ENCODE measurements at places on chromosomes 1 and 21.

DNA sequence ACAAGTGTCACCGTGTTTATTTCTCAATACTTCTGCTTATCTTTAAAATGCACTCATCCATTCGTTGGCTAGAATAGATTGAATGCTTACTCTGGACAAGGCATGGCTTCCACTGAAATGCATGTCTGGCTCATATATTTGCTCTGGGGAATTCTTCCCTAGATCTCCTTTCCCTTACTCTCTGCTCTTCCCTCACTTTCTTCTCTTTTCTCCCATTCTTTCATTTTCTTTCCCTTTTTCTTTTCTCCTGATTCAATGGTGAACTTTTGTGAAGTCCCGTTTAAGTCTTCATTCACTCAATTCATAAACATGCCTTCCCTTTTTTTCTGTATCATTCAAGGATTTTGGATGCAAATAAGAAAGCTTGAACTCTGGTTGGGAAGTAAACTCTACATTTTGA is 234.5 kb downstream of the DYRK1A start:
- no peak for DNase-seq

GRCh38 chr1:84632673-84633434 is 57.4 kb downstream of the SSX2IP start:
- no peak for DNase-seq

GRCh38 chr1:189662190-189662589 is 815.5 kb downstream of the BRINP3 start:
- no peak for DNase-seq

GRCh38 chr1:101652484-101652883 is 344.2 kb downstream of the OLFM3 start:
- DNase-seq, result no peak

GRCh38 chr1:223363057-223363855 is 720 bp downstream of the SUSD4 start:
- no peak for DNase-seq

GRCh38 chr1:119906927-119907652 is 10.8 kb upstream of the ADAM30 start:
- no peak for DNase-seq

GRCh38 chr1:173360487-173361063 is 116.6 kb upstream of the PRDX6 start:
- no peak for DNase-seq

- DNase-seq, result no peak
These were observed 20.9 kb downstream of the LHX4 start for GRCh38 chr1:180250883-180251509.

DNA sequence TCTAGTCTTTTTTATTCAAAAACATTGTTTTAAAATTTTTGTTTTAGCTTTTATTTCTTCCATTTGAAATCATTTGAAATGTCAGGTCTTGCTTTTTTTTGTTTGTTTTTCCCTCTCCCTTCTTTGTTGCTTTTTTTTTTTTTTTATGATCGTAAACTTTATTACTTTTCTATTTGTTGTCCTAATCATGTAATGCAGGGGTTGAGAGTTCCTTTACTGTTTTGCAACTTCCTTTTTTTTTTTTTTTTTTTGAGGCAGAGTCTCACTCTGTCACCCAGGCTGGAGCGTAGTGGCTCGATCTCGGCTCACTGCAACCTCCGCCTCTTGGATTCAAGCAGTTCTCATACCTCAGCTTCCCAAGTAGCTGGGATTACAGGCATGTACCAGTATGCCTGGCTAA is 24.8 kb downstream of the IVNS1ABP start:
- DNase-seq, result no peak

DNA sequence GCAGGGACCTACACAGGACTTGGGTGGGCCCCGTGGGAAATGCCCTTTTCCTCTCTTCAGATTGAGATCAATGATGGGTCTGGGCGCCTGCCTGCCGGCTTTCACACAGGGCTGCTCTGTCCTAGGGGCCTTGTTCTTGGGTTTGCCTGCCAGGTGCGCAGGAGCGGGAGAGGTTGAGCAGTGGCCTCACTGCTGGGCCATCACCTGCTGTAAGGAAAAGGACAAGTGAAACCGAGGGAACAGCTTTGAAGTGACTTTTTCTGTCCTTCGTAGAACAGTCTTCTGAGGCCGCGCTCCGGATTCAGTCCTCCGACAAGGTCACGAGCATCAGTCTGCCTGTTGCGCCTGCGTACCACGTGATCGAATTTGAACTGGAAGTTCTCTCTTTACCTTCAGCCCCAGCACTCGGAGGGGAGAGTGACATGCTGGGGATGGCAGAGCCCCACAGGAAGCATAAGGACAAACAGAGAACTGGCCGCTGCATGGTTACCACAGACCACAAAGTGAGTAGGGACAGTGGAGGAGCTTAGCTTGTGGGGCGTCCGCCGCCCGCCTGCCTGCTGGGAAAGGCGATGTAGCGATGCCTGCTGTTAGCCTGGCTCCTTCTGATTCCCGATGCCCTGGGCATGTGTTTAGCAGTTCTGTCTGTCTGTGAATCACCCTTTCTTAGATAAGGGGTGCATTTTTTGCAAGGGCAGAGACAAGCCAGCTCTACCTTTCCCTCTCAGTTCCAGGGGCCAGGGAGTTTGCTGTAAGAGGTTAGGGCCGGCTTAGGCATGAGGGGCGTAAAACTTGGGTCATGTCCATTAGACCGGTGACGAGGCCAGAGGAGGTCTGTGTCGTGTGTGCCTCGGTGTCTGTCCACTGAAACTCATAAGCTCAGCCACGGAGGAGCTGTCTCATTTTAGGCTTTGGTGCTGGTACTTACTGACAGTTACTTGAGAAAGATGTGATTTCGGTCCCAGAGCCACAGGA is 19.5 kb upstream of the PWP2 start:
- DNase-seq, result no peak

DNA sequence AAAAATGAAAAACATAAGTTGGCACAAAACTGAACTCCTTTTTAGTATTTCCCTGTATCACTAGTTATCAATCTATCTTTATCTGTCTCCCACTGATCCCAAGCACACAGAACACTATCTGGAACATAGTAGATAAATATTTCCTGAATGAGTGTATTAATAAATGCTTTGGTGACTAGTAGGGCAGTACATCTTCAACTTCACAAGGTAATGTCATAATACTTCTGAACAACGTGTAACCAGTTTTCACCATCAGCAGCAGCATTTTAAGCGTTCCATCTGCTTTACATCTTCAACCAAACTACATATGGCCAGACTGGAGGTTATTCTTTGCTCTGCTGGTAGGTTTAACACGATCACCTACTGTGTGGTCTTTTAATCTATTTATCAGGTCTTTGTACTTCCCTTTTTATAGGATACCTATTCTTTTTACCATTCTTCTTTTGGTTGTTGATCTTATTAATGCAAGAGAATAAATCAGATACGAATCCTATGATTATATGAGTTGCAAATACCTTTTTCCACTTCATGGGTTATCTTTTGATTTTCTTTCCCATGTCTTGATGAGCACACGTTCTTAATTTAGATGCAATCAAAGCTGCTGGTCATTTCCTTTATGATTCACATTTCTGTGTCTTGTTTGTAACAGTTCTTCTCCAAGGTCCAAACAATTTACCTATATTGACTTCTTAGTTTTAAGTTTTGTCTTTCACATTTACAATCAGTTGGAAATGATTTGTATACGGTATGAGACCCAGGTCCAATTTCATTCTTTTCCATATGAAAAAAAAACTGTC is 16.3 kb downstream of the GPBP1L1 start:
- DNase-seq, result no peak

- DNase-seq, result no peak
These were observed 3.2 kb downstream of the SH2D5 start for GRCh38 chr1:20729155-20729931.

GRCh38 chr1:16207318-16208269 is 4.9 kb downstream of the ARHGEF19 start:
- DNase-seq, result no peak

DNA sequence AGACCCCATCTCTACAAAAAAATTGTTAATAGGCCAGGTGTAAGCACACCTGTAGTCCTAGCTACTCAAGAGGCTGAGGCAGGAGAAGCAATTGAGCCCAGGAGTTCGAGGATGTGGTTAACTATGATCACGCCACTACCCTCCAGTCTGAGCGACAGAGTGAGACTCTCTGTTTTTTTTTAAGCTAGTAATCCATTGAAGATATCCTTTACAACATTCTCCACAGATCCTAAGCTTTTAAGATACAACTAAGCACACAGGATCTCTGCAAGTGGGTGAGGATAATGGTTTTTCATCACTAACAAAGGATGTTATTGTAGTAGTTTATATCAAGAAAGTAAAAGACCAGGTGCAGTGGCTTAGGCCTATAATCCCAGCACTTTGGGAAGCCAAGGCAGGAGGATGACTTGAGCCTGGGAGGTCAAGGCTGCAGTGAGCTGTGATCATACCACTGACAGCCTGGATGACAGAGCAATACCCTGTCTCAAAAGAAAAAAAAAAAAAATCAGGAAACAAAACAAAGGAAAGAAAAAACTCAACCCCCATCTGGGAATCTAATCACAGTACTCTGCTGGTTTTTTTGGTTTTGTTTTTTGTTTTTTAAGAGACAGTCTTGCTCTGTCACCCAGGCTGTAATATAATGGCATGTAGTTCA is 166.1 kb downstream of the RERE start:
- DNase-seq, result no peak

DNA sequence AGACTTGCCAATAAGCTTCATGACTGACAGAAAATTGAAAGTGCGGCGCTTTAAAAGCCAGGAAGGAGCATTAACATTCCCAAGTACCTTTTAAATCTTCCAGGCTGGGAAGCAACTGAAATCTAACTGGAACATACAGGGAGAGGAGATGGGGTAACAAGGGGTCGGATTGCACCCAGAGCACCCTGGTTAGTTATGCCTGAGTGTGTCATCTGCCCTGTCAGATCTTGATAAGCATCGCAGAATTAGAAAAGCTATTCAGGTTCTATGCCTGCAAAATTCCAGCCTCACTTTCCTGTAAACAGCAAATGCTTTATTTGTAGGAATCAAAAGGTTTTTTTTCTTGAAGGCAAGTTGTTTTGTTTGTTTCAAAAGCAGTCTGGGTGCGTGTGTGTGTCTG is 58.5 kb downstream of the SERBP1 start:
- no peak for DNase-seq

DNA sequence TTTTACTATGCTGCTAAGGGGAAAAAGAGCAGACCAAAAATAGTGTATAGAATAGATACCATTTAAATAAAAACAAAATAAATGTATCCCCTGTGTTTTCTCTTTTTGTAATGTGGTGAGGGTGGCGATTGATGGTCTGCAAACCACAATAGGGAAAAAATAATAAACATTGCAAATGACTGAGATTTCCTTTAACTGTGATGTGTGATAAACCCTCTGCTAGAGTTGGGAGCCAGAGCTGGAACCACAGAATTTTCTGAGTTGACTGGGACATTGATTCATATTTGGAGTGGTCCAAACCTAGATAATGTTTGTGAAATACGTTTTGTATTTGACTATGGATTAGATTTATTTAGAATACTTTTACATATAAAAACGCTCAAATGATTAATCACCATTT is 70.6 kb upstream of the PTGFR start:
- DNase-seq, result no peak

DNA sequence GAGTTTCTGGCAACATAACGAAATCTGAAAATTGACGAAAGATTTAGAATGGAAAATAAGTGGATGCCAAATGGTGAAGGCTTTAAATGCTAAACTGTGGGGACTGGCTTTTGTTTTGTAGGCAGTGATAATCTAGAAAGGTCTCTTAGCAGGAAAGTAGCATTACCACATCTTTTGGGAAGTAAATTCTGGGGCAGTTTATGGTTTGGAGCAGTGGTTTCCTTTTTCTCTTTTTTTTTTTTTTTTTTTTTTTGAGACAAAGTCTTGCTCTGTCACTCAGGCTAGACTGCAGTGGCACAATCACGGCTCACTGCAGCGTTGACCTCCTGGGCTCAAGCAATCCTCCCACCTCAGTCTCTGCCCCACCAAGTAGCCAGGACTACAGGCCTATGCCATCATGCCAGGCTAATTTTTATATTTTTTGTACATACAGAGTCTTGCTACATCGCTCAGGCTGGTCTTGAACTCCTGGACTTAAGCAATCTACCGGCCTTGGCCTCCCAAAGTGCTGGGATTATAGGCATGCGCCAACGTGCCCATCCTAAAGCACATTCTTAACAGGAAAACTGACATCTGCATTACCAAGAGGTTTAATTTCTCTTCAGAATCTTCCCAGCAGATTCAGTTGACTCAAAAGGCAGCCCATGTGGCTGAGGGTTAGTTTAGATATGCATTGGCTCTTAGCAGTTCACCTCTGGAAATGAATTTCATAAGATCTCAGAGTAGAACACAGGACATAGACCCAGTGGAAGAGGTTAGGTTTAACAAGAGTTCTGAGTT is 32.9 kb downstream of the C21orf91 start:
- DNase-seq, result no peak

- no peak for DNase-seq
These were observed 25.7 kb downstream of the MYOG start for GRCh38 chr1:203060115-203060514.

GRCh38 chr1:173168941-173169340 is 38.2 kb downstream of the TNFSF4 start:
- no peak for DNase-seq

GRCh38 chr1:41648230-41648629 is 163.7 kb upstream of the EDN2 start:
- no peak for DNase-seq

- no peak for DNase-seq
These were observed 47.2 kb downstream of the PTPRF start for GRCh38 chr1:43577655-43578542.

GRCh38 chr1:10510520-10511493 is 36.1 kb downstream of the PEX14 start:
- no peak for DNase-seq

DNA sequence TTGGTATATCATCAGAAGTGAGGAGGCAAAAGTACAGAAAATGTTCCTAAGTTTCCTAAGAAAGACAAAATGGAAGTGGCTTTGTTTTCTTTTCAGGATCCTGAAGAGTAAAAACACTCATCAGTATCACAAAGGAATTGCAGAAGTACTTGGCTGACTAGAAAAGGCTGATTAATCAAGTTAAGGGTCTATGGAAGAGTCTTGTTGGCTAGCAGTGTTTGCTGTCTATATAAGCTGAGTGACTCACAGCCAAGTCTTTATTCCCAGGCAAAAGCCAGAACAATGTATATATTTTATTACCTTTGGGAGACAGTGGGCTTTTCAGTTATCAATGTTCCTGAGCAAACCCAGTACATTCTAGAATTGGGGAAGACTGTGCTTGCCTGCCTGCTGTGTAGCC is 777.0 kb downstream of the PLA2G4A start:
- no peak for DNase-seq

DNA sequence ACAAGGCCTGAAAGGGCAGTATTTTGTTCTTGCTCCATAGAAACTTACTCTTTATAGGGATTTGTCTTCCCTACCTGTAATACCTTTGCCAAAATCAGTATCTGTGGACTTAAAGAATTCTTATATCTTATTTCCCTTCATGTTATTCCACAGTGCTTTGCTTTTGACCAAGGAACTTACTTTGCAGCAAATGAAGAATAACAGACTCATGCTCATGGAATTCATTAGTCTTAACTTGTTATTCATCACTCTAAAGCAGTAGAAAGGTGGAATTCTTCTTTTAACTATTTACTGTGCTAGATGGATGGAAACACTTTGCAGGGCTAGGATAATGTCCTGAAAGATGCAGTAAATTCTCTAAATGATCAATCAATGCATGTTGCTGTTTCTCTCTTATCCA is 45.9 kb downstream of the DUSP10 start:
- no peak for DNase-seq
